Renal pelvis (tissue), 12 donors: ENCODE measurements at places on chromosomes 12 and 14. TPM values are rescaled to one million over a fixed set of nuclear protein-coding genes. Genes with fewer than 3 reads are reported as not detected.

The CCND2 gene
- 58.2 TPM for polyA plus RNA-seq

The IGF1 gene
- 3.6 TPM for polyA plus RNA-seq

The FLRT2 gene
- 245 TPM for polyA plus RNA-seq

The CCDC197 gene
- not detected for polyA plus RNA-seq

The TMTC2 gene
- 32.3 TPM for polyA plus RNA-seq

The GARIN6 gene
- not detected for polyA plus RNA-seq

The MYBPC1 gene
- not detected for polyA plus RNA-seq

The BEGAIN gene
- 2.6 TPM for polyA plus RNA-seq

The DPY19L2 gene
- 87.0 TPM for polyA plus RNA-seq

The TAS2R9 gene
- polyA plus RNA-seq: not detected

The GPX2 gene
- 1.1 TPM for polyA plus RNA-seq

The CD4 gene
- polyA plus RNA-seq: 33.1 TPM

The B3GNT4 gene
- 4.5 TPM for polyA plus RNA-seq

The USP44 gene
- polyA plus RNA-seq: 2.2 TPM

The TAS2R19 gene
- polyA plus RNA-seq: 1.6 TPM

The CCNK gene
- polyA plus RNA-seq: 45.1 TPM

The PIGH gene
- polyA plus RNA-seq: 37.8 TPM

The TAS2R42 gene
- polyA plus RNA-seq: not detected

The SLCO1B3 gene
- polyA plus RNA-seq: not detected

The PSMA3 gene
- polyA plus RNA-seq: 167 TPM
